B cell (primary cell): ENCODE measurements at places on chromosomes 3 and 15. TPM values are rescaled to one million over a fixed set of nuclear protein-coding genes. Genes with fewer than 3 reads are reported as not detected.

The HEG1 gene
- total RNA-seq, result 8.9 and 9.2 TPM in 2 replicates

The ESYT3 gene
- total RNA-seq, result not detected in 2 replicates

The SENP7 gene
- total RNA-seq, result 47.5 and 50.3 TPM in 2 replicates

The TMEM266 gene
- total RNA-seq, result not detected in 2 replicates

The CPA3 gene
- not detected in 2 replicates for total RNA-seq

The NECTIN3 gene
- 1.9 and 2.9 TPM in 2 replicates for total RNA-seq

The LRTM1 gene
- not detected in 2 replicates for total RNA-seq

The GPR176 gene
- 0.30 and 0.39 TPM in 2 replicates for total RNA-seq

The TMEM212 gene
- not detected in 2 replicates for total RNA-seq

The MKRN2OS gene
- total RNA-seq, result not detected in 2 replicates

The C3orf70 gene
- total RNA-seq, result not detected in 2 replicates

The ZIC4 gene
- not detected in 2 replicates for total RNA-seq

The COLQ gene
- 1.9 TPM in 2 replicates for total RNA-seq

The ANKRD63 gene
- total RNA-seq, result 0.25 and 0.44 TPM in 2 replicates

The GOLGA8O gene
- total RNA-seq, result 0.71 and 1.2 TPM in 2 replicates

DNA sequence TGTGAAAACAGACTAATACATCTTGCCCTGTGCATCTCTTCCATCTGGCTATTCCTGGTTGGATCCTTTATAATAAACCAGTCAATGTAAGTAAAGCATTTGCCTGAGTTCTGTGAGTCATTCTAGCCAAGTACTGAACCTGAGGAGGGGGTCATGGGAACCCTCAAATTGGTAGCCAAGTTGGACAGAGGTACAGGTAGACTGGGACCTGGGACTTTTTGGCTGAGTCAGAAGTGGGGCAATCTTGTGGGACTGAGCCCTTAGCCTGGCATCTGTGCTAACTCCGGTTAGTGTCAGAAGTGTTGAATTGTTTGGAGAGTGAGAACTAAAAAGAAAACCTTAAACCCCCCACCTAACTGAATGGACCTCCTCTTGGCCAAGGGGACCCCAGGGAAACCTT lies 21.0 kb upstream of the LIMD1 start:
- no peak for DNase-seq

- no peak for DNase-seq
Measured at GRCh38 chr15:57288926-57289580, 87.3 kb upstream of the CGNL1 start.

DNA sequence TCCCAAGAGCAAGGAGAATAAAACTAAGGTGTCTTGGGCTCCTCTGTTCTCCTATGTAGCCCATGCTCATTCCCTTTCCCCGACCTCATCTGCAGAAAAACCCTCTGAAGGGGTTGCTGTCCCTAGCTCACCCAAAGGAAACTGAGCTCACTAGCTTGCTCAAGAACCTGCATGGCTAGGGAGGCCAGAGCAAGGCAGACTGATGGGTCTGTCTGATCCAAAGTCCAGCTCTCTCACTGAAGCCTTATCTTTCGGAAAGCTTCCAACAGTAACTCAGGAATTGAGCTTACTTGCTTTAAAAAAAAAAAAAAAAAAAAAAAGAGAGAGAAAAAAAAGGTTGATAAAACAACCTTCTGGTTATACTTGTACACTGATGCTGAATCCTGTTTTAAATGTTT lies 141.4 kb upstream of the TOPAZ1 start:
- no peak for DNase-seq

GRCh38 chr3:139218046-139218445 lies 125.8 kb upstream of the MRPS22 start:
- DNase-seq, result no peak

GRCh38 chr3:112579232-112579631 lies 17.4 kb downstream of the SLC35A5 start:
- peak; percentile 79 for DNase-seq

GRCh38 chr3:43963208-43963607 lies 272.5 kb downstream of the ABHD5 start:
- DNase-seq, result no peak

- no peak for DNase-seq
Measured at GRCh38 chr3:20121088-20121487, 64.9 kb downstream of the SGO1 start.

DNA sequence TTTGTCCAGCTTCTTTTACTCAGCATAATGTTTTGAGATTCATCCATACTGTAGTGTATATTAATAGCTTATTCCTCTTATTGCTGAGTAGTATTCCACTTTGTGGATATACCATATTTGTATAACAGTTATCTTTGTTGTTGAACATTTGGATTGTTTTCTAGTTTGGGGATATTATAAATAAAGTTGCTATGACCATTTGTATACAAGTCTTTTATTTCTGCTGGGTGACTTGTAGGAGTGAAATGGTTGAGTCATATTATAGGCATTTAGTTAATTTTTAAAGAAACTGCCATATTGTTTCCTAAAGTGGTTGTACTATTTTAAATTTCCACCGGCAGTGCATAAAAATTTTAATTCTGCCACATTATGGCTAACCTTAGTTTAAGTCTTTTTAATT lies 53.4 kb downstream of the RPL39L start:
- DNase-seq, result no peak

DNA sequence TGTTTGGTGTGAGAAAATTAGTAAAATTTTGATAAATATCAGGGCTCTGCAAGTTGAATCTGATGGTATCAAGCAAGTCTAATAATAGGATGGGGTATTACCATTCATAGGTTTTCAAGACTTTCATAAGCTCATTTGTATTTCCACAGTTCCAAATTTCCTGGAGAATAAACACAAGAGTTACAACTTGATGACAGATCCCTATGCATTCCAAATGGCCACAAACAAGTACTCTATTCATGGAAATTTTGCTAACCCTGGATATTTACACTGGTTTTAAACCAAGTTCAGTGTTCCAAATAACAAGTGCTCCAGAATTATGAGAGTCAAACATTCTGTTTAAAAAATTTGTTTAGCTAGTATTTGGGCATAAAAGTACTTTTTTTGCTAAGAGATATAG lies 75.0 kb upstream of the CNTN6 start:
- no peak for DNase-seq

DNA sequence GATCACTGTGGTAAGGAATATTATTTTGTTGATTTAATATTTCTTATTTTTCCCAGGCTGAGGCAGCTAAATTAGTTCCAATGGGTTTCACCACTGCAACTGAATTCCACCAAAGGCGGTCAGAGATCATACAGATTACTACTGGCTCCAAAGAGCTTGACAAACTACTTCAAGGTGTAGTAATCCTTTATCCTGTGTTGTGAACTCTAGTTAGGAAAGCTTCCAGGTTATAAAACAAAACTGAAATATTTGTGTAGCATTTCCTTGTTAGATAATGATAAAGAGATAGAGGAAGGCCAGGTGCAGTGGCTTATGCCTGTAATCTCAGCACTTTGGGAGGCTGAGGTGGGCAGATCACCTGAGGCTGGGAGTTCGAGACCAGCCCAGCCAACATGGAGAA lies 11.1 kb downstream of the RAD51 start:
- DNase-seq, result no peak

- DNase-seq, result no peak
Measured at GRCh38 chr3:107209302-107209990, 167.8 kb upstream of the CCDC54 start.

DNA sequence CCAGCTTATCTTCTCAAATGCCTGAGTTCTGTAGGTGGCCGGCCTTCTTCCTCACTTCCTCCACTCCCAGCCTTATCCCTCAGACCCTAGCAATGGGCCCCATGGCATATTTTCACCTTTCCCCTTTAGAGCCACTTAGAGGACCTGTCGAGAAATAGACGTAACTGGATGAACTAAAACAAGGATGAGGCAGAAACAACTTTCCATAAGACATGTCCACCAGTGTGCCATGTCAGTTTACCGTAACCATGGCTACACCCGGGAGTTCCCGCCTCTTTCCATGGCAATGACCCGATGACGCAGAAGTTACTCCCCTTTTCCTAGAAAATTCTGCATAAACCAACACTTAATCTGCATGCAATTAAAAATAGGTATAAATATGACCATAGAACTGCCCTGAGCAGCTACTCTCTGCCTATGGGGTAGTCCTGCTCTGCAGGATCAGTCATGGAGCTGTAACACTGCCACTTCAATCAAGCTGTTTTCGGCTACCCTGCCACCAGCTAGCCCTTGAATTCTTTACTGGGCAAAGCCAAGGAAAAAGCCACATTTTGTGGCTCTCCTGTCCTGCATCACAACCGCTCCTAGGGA lies 55.1 kb upstream of the ZBTB38 start:
- DNase-seq, result no peak

GRCh38 chr15:81302701-81303109 lies 21.2 kb downstream of the STARD5 start:
- peak; percentile 81 for DNase-seq

DNA sequence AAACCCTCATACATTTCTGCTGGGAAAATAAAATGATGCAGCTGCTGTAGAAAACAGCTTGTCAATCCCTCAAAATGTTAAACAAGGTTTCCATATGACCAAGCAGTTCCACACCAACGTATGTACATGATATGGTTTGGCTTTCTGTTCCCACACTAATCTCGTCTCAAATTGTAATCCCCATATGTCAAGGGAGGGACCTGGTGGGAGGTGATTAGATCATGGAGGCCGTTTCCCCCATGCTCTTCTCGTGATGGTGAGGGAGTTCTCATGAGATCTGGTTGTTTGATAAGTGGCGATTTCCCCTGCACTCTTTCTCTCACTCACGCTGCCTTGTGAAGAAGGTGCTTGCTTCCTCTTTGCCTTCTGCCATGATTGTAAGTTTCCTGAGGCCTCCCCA lies 100.6 kb upstream of the SLC24A5 start:
- DNase-seq, result no peak

DNA sequence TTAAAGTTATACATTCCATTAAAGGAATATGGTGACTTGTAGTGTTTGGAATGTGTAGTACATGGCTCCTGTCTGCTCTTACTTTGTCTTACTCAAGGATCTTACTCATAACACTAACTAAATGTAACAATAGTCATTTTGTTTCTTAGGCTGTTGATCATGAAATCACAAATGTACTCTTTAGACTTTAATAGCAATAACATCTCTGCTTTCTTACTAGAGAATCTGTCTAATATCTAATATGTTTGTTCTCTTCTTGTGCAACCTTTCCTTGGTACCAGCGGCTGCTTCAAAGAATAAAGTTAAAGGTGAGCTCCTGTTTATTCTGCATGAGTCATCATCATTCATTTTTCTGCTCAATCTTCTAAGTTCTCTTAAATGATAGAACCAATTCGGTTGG lies 767.5 kb downstream of the CADM2 start:
- DNase-seq, result no peak

- DNase-seq, result no peak
Measured at GRCh38 chr15:76809412-76810103, 95.6 kb downstream of the SCAPER start.

- no peak for DNase-seq
Measured at GRCh38 chr3:182807061-182807460, 13.8 kb downstream of the ATP11B start.

- DNase-seq, result no peak
Measured at GRCh38 chr15:68992696-68993095, 21.8 kb upstream of the NOX5 start.

DNA sequence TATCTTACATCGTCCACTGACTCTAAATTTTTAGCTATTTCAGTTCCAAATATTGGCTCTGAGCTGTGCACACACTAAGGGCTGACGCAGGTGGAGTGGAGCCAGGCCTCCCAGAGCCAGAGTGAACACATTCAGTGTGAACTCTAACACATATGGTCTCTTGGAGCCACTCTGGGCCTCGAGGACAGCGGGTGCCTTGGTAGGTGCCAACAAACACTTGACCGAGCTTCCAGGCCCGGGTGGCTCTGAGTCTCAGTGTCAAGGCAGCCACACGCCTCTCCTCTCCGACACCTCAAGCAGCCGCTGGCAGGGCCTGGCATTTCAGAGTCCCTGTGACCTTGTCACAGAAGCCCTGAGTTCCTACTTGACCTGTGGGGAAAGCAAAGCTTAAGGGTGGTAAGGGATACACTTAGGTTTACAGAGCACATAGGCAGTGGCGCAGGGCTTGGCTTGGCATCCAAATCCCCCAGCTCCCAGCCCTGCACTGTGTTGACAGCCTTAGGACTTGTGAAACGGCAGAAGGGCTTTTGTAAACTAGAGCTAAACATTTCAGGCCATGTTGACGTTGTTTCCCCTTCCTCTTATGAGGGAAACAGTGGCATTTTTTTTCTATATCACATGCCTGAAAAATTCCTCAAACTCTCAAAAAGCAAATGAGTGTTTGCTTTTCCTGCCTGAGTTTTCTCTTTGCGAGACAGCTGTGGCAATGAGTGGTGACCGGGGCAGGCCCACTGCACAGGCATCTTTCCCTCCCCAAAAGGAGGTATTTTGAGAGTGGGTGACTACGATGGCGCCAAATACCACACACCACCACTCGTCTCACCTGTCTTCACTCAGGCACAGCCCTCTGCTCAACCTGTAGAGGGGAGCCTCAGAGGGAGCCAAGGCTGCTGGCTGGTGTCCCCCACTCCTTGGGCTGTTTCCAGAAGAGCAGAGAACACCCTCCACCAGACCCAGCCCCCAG lies 60.8 kb downstream of the DAPK2 start:
- DNase-seq, result no peak

DNA sequence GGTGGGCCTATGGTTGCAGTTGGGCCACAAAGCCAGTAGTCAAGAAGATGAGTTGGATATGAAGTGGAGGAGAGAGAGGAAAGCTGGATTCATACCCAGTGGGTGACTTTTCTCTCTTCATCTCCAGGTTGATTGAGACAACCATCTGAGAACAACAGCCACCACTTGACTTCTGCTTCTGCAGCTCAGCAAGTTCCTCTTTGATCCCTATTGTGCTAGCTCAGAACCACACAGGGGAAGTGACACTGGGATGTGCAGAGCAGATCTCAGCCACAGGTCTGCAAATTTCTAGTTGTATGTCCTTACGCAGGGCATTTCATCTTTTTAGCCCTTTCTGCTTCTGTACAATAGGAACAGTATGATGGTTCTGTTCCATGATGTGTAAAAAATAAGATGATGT lies 459.2 kb upstream of the ARRDC4 start:
- no peak for DNase-seq

GRCh38 chr3:178526291-178526690 lies 9.9 kb upstream of the KCNMB2 start:
- DNase-seq, result no peak

DNA sequence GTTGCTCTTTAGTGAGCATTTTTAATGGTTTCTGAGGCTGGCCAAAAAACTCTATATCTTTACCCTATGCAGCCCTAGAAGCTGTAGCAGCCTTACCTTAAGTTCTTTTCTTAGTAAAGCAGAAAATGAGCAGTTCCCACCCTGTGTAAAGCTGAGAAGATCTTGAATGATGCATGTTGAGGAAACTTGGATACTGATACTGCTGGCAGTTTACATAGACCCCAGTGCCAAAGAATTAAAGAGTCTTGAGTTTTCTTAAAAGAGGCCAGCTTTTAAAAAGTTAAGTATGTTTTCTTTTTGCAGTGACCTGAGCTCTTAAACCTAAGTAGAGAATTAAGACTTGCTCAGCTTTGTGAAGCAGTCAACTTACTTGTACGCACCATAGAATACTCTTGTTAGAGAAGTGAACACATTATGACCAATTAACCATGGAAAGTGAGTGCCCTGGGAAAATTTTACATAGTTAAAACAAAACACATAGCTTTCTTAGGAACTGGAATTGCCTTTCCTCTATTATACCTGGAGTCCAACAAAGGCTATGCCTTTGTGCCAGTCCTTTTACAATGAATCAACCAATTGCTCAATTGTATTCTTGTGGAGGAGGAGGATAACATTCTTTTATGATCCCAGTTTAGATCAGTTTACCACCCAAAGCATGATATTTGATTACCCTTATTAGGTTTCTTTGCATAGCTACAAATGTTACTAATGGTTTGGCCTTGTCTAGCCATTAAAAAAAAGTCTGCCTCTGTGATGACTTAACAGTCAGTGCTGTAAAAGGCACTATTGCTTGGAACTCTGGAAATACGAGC lies 28.4 kb downstream of the PLS1 start:
- DNase-seq, result no peak

- no peak for DNase-seq
Measured at GRCh38 chr15:76169018-76169417, 109.2 kb downstream of the TMEM266 start.
